ENCODE measurements at places on chromosomes 12 and 14.

- DNase-seq, result no peak
These were observed 6.9 kb downstream of the TMBIM6 start for GRCh38 chr12:49748306-49748705.

DNA sequence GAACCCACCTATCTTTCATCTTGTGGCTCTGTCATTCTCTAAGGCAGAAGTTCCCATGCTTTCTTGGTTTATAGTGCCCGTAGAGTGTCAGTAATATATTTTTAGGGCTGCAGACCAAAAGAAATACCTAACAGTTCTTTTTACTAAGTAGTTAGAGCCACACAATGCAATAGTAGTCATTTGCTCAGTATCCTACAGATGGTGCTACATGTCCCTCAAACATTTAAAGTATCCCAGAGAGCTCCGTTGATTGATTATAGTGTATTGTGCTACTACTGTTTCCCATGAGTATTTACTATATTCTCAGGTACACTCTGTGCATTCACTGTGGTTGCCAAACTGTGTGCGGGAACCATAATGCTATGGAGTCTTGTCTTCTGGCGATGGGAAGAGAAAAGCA, 4.7 kb upstream of the PLBD1 start:
- no peak for DNase-seq

DNA sequence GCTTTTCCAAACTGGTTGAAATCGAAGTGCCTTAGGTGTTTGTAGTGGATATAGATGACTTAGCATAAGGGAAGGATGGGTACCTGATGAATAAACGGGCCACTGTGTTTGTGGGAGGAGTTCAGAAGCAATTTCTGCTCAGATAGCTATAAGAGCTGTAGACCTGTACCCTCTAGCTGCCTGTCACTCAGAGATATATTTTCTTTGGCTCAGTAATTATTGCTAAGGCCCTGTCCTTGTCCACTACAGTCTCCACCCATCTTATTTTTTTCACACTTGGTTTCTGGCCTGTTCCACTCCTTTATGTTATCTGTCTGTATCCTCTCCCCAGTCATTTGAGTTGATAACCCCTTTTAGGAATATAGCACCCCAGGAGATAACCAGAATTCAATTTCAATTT, 74.8 kb upstream of the RMST start:
- DNase-seq, result no peak

GRCh38 chr12:132222096-132222807, 78.0 kb downstream of the NOC4L start:
- DNase-seq, result no peak

- no peak for DNase-seq
These were observed 23.2 kb upstream of the PTGDR start for GRCh38 chr14:52244328-52244727.

- no peak for DNase-seq
These were observed 2.1 kb upstream of the PLEK2 start for GRCh38 chr14:67413806-67414769.

DNA sequence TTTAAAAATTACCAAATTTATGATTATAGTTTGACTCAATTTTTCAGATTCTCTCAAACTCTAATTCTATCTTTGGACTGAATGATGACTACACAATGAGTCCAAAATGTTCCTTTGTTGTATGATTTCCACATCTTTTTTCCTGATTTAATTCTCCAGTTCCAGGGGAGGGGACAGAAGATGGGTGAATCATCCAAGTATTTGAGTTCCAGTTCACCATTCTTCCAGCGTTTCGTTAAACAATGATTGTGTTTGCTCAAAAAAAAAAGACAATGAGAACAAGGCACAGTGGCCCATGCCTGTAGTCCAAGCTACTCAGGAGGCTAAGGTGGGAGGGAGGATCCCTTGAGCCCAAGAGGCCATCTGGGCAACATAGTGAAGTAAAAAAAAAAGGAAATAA, 23.8 kb downstream of the BAZ1A start:
- no peak for DNase-seq

DNA sequence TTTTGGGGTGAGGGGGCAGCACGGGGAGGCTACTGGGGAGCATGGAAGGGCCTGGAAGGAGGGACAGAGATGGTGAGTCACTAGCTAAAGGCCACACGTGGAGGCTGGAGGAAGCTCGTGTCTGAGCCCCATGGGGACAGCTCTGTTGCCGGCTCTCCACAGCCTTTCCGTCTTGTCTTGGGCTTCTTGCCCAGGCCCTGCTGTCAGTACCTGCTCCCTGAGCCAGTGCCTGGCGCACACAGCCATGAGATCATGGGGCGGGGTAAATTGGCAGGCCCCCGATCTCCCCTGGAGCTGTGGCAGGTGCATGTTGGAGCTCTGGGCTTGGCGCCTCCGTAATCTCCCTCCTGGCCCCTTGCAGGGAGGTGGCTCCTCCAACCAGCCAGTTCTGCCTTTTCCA, 16.1 kb upstream of the KRT80 start:
- peak; percentile 78 for DNase-seq

GRCh38 chr12:70557583-70558191, 79.5 kb downstream of the PTPRB start:
- DNase-seq, result no peak

- no peak for DNase-seq
These were observed 2.7 kb downstream of the ARL6IP4 start for GRCh38 chr12:122982963-122983788.

- no peak for DNase-seq
These were observed 161.4 kb upstream of the DIO3 start for GRCh38 chr14:101399737-101400517.

GRCh38 chr14:81535396-81536164, 1.9 kb upstream of the SEL1L start:
- no peak for DNase-seq

DNA sequence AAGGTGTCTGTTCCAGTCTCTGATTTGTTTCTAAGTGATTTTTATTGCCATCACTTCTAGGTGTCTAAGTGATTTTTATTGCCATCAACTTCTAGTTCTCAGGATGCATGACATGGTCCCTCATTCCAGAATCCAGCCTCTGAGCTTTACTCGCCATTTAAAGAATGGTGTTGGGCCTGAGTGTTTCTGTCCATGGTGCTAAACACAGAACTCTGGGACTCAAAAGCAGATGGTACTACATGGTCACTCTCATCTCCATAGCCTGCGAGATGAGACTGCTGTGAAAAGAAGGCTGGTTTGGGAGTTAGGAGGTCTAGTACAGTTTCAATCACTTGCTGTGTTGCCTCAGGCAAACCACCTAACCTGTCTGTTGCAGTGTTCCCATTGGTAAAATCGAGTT, 276.6 kb downstream of the NRXN3 start:
- no peak for DNase-seq

DNA sequence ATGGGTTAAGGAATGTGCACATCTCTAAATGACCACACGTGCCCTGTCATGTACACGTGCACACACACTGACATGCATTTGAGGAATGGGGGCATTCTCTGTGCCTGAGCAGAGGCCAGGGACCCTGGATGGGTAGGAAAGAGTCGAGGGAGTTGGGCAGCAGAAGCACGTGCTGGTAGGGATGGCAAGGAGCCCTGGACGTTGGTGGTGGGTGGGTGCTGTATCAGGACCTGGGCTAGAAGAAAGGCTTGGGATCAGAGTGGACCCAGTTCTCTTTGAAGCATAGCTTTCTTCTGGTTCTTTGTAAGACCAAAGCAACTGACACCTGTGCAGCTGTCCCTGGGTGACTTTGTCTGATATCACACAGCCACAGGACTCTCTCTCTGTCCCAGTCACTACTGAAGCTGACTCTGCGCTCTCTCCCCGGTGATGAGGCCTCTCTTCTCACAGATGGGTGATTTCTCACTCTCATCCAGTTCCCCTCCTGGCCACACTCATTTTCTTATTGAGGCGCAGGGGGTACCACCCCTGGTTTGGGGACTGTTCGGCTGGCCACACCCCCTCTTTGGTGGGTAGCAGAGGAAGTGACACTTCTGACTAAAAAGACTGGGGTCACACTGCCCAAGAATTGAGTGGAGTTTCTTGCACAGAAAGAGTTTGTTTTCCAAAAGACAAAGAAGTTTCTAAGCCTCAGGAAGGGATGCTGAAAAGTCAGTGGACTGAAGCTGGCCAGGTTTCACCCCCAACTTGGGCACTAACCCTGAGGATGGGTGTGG, 171.7 kb upstream of the RTL1 start:
- no peak for DNase-seq

- DNase-seq, result no peak
These were observed 55.3 kb downstream of the GALNT16 start for GRCh38 chr14:69315301-69315700.

DNA sequence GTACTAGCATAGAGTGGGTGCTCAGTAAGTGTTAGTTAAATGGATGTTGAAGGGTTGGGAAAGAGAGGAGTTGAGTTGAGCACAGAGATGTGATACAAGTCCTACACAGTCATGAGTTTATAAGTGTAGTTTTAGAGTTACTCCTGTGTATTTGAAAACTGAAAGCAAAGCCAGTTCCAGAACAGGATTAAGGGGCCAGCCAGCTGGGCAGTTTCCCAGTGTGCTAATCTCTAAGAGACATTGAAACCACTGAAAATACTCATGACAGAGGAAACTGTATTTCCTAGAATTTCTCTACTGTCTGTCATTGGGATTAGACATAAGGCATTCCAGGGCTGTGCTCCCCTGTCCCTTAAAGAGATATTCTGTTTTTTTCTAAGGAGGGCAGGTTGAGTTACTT, 101.0 kb downstream of the DERA start:
- no peak for DNase-seq

GRCh38 chr12:77571127-77571526, 259.6 kb upstream of the NAV3 start:
- DNase-seq, result no peak

GRCh38 chr12:93990832-93991803, 157.3 kb upstream of the PLXNC1 start:
- no peak for DNase-seq

- DNase-seq, result no peak
These were observed 653.5 kb downstream of the FSCB start for GRCh38 chr14:43853541-43853940.

- DNase-seq, result no peak
These were observed 109.1 kb upstream of the MAX start for GRCh38 chr14:65211341-65211987.

GRCh38 chr12:44847888-44848702, 28.0 kb downstream of the NELL2 start:
- DNase-seq, result no peak

DNA sequence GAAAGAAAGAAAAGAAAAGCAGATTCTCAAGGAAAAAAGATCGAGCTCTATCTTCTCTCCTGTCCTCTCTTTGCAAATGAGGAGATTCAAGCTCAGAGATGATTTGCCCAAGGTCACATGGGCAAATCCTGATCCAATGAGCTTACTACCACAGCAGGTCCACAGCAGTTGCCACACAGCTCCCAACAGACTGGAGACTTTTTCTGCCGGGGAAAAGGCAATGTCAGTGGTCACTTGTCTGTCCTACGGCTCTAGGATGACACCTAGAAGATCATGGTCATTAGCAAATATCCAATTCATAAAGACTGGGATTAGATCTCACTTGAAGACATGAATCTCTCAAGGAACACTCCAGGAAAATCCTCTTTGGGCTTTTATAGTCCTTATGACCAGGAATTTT, 58.8 kb downstream of the TTC7B start:
- DNase-seq, result no peak

- no peak for DNase-seq
These were observed 2.0 kb upstream of the ACVR1B start for GRCh38 chr12:51949342-51950030.

GRCh38 chr14:71324767-71325272, 417.6 kb downstream of the PCNX1 start:
- no peak for DNase-seq

DNA sequence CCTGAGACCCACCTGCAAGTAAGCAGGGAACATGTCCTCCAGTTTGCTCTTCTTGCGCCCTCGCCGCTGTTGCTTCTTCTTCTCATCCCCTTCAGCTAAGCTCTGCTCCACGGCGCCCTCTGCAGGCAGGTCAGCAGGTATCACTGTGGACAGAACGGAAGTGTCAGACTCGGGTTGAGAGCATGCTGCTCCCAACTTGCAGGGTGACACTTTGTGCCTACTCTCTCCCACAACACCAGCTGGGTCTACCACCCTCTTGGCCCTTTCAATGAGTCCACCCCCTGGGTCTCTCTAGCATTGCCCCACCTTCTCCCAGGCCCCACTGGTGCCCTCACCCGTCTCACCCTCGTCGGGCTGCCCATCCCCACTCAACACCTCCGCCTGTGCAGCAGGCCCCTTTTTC, 16.7 kb downstream of the KMT2D start:
- DNase-seq, result peak; percentile 10

DNA sequence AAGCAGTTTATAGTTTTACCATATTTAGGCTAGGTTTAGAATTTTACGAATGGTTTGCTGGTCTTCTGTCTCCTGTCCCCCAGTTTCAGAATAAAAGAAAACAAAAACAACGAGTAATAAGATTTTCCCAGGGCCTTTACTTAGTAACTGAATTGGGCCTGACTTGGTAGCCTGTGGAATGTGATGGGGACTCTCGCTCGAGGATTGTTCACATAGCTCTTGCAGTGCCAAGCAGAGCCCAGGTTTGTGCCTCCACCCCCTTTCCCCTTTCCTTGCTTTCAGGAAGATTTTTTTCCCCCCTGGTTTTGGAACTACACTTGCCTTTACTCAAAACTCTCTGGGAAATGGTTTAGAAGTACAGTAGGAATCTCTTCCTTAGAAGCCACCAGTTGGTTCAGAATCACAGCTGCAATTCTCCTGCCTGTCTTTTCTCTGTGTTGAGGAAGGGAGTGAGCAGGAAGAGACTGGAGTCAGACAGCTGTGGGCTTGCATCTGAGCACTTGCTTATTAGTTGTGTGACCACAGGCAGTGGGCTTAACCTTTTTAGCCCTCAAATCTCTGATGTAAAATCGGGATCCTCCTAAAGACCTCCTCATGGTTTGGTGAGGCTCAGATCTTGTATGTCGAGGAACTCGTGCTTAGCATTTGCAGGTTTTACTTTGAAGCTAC, 501.2 kb downstream of the PCNX1 start:
- DNase-seq, result no peak

- DNase-seq, result no peak
These were observed 268.3 kb downstream of the NPAS3 start for GRCh38 chr14:33206981-33207380.

- no peak for DNase-seq
These were observed 18.5 kb upstream of the PGF start for GRCh38 chr14:74973905-74974363.

GRCh38 chr14:53894456-53894855, 62.2 kb downstream of the BMP4 start:
- no peak for DNase-seq

DNA sequence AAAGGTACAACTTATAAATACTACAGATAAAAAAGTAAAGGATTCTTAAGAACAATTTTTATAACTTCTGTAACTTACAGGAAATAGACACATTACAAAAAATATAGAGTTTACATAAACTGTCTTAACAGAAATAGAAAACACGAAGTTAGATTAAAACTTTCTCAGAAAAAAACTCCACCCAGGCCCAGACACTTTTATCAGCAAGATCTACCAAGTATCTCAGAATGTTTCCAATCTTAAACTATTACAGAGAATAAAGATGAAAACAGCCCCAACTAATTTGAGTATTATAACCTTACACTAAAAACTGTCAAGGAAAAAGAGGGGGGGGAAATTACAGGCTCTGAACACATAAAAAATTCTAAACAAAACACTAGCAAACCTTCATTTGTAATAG, 8.2 kb downstream of the ZFC3H1 start:
- DNase-seq, result no peak

GRCh38 chr14:78754059-78754458, 583.9 kb downstream of the NRXN3 start:
- no peak for DNase-seq

GRCh38 chr12:65934480-65935115, 110.3 kb downstream of the HMGA2 start:
- DNase-seq, result no peak
